ENCODE measurements at places on chromosomes 16 and 17. TPM values are rescaled to one million over a fixed set of nuclear protein-coding genes. Genes with fewer than 3 reads are reported as not detected.

C17orf67 gene
- total RNA-seq, result 2.1 TPM

GRCh38 chr16:69564845-69565670, 708 bp upstream of the NFAT5 start:
- DNase-seq, result no peak

- peak; percentile 62 for DNase-seq
Measured at GRCh38 chr17:2259769-2260536, 43.6 kb downstream of the SMG6 start.

DNA sequence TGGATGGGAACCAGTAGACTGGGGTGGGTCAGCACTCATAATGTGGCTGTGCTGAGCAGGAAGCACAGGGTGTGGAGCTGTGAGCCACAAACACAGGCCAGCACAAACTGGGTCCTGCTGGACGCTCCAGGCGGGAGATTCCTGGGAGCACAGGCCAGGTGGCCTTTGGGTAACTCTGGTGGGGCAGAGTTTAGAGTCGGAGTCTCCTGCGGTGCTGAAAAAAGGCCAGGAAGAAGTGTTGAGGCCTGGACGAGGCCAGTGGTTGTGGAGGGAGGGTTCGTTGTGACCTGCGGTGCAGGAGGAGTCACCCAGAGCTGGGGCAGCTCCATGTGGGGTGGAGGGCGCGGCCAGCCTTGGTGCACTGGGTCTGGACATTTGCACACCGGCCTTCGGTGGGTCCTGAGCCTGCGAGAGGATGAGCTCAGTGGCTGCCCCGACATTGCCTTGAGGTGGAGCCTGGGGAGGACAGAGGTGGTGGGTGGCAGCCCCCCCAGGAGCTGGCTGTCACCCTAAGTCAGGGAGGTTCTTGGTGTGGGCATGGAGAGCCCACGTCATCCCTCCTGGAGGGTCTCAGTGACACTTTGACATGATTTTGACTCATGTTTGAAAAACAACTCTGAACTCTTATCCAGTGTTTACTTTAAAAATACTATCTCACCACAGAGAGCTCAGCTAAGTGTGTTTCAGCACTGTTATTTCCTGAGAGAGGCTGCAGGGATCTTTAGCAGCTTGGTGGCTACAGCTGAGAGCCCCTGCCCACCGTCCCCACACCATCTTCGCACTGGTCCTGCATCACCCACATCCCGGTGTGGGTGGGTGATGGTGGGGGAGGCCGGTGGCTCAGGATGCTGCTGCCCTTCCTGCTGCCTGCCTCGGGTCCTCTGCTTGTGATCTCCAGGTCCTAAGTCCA, 98.7 kb downstream of the NPIPB11 start:
- DNase-seq, result no peak

- DNase-seq, result no peak
Measured at GRCh38 chr17:36889770-36890349, 47.4 kb upstream of the LHX1 start.

All from myocyte (in vitro differentiated cells).